Naive thymus-derived CD8-positive, alpha-beta T cell (primary cell): ENCODE measurements at places on chromosomes 6 and 20.

GRCh38 chr6:126959765-126960164 is 158.7 kb upstream of the RSPO3 start:
- no peak for DNase-seq

DNA sequence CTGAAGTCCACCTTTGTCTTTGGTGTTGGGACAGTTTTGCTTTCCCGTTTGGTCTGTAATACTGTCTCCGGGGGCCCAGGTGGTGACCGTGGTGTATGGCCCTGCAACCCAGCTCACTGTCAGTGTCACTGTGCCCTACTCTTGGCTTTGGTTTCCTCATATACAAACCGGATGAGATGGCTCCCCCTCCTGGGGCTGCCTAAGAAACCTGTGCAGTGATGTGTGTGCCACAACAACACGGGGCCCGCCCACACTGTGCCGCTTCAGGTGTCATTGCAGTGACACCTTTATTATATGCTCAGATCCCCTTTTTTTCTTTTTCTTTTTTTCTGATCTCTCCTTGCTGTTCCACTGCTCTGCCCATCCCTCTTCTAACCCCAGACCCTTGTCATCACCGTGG is 73.9 kb downstream of the RAMACL start:
- DNase-seq, result peak; percentile 74

DNA sequence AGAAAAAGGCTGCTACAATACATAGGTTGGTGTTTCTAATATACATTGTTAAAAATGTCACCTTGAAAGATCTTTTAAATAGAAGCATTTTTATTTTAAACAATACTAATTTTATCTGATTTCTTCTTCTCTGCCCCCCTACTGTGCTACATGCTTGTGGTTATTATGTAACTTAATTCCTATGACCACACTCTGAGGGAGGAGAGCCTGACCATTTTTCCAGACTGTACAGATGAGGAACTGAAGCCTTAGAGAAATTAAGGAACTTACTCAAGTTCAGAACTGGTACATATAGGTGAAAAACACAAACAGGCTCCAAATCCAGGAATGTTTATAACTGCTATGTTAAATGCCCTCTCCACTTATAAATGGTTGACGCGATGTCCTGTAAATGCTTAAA is 43.4 kb upstream of the ARHGAP18 start:
- no peak for DNase-seq

DNA sequence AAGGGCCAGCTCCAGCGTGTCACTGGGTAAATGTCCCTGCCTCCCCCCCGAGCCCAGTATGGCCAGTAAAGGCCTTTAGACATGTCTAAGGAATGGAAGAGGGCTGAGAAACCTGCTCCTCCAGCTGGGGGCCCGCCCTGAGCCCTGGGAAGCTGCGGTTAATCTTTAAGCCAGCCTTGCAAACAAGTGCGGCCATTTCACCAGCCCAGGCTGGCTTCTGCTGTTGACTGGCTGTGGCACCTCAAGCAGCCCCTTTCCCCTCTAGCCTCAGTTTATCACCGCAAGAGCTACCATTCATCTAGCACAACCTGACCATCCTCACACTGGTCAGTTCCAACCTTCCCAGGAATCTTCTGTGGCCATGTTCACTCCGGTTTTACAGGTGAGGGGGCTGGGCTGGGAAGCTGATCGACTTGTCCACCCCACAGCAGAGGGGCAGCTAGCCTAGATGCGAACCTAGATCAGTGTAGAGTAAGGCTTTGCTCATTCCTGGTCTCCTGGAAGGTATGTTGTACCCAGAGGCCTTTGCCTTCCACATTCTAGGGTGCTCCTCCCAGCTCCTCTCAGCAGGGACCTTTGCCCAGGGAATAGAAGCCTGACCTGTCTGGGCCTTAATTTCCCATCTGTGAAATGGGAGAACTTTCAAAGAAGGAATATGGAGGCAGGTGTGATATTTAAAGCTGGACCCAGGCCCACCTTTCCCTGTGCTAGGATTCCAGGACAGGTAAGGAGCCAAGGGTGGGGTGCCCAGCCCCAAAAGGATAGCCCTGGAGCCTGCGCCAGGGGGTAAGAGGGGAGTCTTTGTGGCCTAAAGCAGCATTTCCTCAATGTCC is 1.2 kb upstream of the SRC start:
- no peak for DNase-seq

DNA sequence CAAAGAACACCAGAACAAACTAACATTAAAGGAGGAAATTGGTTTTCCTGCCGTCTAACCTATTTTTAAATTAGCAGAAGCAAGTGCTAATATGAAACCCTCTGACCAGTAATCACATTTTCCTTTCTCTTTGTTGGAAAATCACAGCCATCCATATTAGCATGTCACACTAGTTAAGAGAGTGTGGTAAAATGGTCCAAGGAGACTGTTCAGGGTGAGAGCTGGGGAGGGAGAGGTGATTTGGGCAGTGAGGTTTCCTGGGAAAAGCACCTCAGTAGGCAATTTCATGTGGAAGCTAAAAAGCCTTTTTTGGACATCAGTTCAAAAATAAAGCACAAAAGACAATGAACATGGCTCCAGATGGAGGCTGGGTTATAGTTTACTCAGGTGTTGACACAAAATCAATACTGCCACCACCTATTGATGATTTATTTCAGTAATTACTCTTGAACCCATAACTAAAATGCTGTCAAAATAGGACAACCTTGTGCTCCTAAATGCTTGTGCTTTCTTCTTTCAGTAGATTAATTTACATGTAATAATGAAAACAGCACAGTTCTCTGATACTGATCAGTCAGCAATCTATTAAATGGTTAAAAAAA is 333.2 kb downstream of the SAMD5 start:
- DNase-seq, result no peak

- peak; percentile 18 for DNase-seq
These were observed 18.0 kb upstream of the SIRPB2 start for GRCh38 chr20:1509237-1509636.

DNA sequence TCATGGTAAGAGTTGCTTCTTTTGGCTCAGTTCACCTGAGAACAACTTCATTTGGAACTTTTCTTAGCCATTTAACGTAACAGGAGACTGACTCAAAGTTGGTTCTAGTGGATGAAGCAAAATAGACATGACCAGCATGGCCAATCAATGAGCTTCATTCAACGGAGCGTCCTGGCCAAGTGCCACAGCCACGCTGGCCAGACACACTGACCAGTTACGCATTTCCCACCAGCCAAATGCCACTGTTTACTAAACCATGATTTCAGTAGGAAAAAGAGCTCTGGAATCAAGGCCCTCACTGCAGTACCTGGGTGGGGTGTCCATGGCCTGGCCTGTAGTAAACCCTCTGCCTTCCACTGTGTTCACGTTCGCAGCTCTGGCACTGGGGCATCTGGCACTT is 80.4 kb downstream of the POPDC3 start:
- DNase-seq, result no peak

DNA sequence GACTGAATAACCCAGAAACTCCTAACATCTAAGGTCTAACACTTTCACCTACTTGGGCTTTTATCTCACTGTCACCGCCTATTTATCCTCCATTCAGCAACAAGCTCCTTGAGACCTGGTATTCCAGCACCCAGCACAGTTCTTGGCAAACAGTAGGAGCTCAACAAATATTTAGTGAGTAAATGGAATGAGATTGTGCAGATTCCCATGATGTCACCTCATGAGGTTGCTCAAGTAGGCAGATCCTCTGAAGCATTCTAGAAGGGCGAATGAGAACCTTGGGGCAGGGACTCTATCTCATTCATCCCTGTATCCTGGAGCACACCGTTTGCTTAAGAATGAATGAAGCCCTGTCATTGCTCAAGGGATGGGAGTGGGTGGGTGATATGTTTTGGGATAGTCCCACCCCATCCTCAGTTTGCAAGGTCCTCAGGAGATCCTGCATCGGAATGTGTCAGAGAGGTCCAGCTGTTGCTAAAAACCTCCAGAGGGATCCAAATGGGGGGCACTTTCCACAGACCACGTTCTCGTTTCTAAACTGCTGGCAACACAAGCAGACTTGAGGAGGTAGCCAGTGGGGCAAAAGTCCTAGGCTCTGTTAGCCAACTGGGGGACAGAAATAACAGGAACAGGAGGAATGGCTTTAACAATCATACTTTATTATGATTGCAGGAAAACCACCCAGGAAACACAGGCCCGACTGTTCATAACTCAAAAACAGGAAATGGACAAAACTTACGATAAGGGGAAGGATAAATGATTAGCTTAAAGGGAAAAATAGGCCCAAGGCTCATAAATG is 42.0 kb downstream of the EDN1 start:
- DNase-seq, result no peak

DNA sequence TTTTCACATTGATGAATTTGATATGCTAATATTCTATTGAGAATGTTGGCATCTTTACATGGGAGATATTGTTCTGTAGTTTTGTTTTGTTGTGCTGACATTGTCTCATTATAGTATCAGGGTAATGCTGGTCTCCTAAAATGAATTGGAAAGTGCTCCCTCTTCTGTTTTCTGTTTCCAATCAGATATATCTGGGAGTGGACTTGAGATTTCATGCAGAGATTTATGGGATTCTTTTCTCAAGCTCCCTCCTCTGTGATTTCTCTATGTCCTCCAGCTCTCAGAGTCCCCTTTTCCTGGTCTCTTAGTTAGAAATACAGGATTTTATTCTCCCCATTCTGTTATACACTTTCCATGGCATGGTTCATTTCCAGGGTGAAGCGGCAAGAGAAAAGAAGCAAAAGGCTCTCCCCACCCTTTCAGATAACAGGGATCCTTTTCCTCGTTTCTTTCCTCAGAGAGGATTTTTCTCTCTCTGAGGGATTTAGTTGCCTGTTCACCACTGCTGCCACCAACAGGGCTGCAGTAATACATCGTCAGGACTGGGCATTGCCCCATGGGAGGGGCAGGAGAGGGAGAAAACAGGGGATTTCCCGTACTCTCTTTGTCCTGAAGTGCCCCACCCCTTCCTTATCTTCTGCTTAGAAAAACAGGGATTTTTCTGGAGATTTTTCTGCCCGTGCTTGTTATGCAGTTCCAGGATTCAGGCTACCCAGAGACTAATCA is 59.3 kb upstream of the STMND1 start:
- DNase-seq, result no peak

GRCh38 chr6:144805049-144805448 is 519.9 kb downstream of the UTRN start:
- DNase-seq, result no peak

- DNase-seq, result no peak
These were observed 133.5 kb upstream of the TMEM170B start for GRCh38 chr6:11404081-11404480.
